ENCODE measurements at places on chromosomes 3 and 15.

- DNase-seq = no peak
- H3K27me3 ChIP-seq = peaks cover 2% of the 10 kb centered on the region
- H3K4me1 ChIP-seq = no peaks in the 10 kb centered on the region
- H3K36me3 ChIP-seq = no peaks in the 10 kb centered on the region
Measured at GRCh38 chr15:75712668-75713337, at the start of gene CSPG4. Gene CSPG4 (minus strand): TSS chr15:75712848. CDS start chr15:75712755, 93 bp downstream.

DNA sequence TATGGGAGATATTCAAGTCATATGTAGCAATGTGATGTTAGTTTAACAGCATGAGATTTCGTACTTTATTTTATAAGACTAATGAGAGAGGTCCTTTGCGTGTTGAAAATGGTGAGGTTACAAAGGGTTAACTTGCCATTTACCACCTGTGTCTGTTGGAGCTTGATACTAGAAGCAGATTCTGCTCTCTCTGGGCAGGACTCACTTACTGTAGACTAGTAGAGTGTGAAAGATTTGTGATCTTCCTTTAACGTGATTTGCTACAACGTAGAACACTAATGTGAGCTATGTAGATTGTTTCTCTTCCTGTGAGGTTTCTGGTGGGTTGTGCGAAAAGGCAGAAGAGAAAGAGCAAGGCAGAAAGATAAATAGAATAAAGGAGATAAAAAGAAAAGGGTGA, 1.1 kb downstream of the TP63 start:
- peaks cover 5% of the 10 kb centered on the region for H3K4me1 ChIP-seq
- no peaks in the 10 kb centered on the region for H3K36me3 ChIP-seq
- no peaks in the 10 kb centered on the region for H3K27me3 ChIP-seq
- H3K4me3 ChIP-seq = no peak overlapping the region

DNA sequence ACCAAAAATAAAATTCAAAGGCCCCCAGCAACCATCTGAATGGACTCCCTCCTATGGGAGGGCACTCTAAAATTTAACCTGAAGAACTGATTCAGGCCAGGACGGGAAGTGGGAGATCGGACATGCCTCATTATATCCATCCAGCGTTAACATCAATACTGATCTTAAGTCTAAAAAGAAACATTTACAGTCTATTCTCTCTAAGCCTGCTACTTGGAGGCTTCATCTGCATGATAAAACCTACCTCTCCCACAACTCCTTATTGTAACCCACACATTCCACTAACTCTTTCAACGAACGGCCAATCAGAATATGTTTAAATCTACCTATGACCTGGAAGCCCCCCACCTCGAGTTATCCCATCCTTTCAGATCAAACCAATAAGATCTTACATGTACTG, 68.4 kb downstream of the HERC1 start:
- H3K27ac ChIP-seq = no peak overlapping the region
- H3K4me1 ChIP-seq = peaks cover 11% of the 10 kb centered on the region
- H3K27me3 ChIP-seq = no peaks in the 10 kb centered on the region
- no peaks in the 10 kb centered on the region for H3K36me3 ChIP-seq

- no peak overlapping the region for H3K27ac ChIP-seq
- DNase-seq = no peak
- H3K27me3 ChIP-seq = no peaks in the 10 kb centered on the region
- no peaks in the 10 kb centered on the region for H3K36me3 ChIP-seq
- no peak overlapping the region for H3K4me3 ChIP-seq
- no peaks in the 10 kb centered on the region for H3K4me1 ChIP-seq
Measured at GRCh38 chr3:142947352-142947751, 16.1 kb downstream of the PAQR9 start.

GRCh38 chr3:178155521-178155920, 380.7 kb upstream of the KCNMB2 start:
- no peak overlapping the region for H3K27ac ChIP-seq
- no peaks in the 10 kb centered on the region for H3K4me1 ChIP-seq
- H3K27me3 ChIP-seq = no peaks in the 10 kb centered on the region
- DNase-seq = no peak

- no peak for DNase-seq
- no peaks in the 10 kb centered on the region for H3K4me1 ChIP-seq
- no peaks in the 10 kb centered on the region for H3K27me3 ChIP-seq
- H3K4me3 ChIP-seq = no peak overlapping the region
Measured at GRCh38 chr3:40581166-40581565, 56.4 kb downstream of the ZNF621 start.

- no peak overlapping the region for H3K27ac ChIP-seq
- no peak overlapping the region for H3K4me3 ChIP-seq
- DNase-seq = no peak
Measured at GRCh38 chr3:192080336-192080735, 619.4 kb downstream of the PYDC2 start.

GRCh38 chr3:99114565-99115291, 213.2 kb upstream of the DCBLD2 start:
- no peak for DNase-seq
- no peak overlapping the region for H3K27ac ChIP-seq

GRCh38 chr15:40925863-40926658, 3.1 kb upstream of the DLL4 start:
- no peaks in the 10 kb centered on the region for H3K27me3 ChIP-seq
- no peak overlapping the region for H3K4me3 ChIP-seq
- no peak overlapping the region for H3K27ac ChIP-seq
- H3K4me1 ChIP-seq = peaks cover 27% of the 10 kb centered on the region
- no peaks in the 10 kb centered on the region for H3K36me3 ChIP-seq

- H3K4me1 ChIP-seq = peaks cover 35% of the 10 kb centered on the region
- no peaks in the 10 kb centered on the region for H3K36me3 ChIP-seq
- H3K27ac ChIP-seq = peak overlapping the region; percentile 87
Measured at GRCh38 chr3:88057630-88058305, 1.0 kb downstream of the CGGBP1 start.

GRCh38 chr3:67493808-67494207, 160.6 kb downstream of the SUCLG2 start:
- no peaks in the 10 kb centered on the region for H3K36me3 ChIP-seq
- no peak for DNase-seq
- H3K27me3 ChIP-seq = no peaks in the 10 kb centered on the region
- H3K4me1 ChIP-seq = no peaks in the 10 kb centered on the region
- no peak overlapping the region for H3K27ac ChIP-seq
- no peak overlapping the region for H3K4me3 ChIP-seq

GRCh38 chr3:134426660-134427181, 52.5 kb upstream of the AMOTL2 start:
- H3K4me1 ChIP-seq = no peaks in the 10 kb centered on the region
- H3K36me3 ChIP-seq = no peaks in the 10 kb centered on the region
- H3K27me3 ChIP-seq = no peaks in the 10 kb centered on the region

DNA sequence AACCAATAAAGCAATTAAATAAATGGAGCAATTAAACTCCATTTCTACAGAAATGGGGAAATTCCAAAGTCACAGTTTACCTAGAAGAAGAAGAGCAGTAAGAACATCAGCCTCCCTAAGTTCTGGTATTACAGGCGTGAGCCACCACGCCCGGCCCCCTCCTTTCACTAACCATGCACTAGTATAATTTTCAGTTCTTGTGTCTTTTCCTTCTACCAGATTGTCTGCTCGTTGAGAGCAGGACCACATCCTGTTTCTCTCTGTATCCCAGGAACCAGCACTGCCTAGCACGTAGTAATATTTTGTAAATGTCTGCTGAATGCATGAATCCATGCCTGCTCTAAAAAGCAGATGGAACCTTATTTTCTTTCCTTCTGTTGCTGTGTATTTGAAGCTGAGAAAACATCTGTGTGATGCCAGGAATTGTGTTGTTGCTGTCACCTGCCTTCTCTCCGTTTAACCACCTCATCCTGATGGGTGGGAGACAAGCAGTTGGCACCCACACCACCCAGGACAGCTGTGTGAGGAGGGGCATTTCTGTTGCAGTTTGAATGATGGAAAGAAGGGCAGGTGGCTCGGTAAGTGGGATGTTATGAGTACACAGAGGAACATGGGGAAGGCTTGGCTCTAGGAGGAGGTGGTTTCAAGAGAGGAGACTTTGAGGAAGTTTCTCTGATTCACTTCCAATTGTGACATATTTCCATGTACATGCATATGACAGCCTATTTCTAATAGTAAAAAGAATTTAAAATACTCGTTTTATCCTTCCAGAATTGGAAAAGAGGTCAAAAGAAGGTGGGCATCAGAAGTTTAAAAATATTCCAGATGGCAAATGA, 30.1 kb downstream of the PXYLP1 start:
- no peak for DNase-seq
- no peak overlapping the region for H3K27ac ChIP-seq
- H3K27me3 ChIP-seq = no peaks in the 10 kb centered on the region
- H3K4me1 ChIP-seq = no peaks in the 10 kb centered on the region
- H3K36me3 ChIP-seq = no peaks in the 10 kb centered on the region
- H3K4me3 ChIP-seq = no peak overlapping the region

DNA sequence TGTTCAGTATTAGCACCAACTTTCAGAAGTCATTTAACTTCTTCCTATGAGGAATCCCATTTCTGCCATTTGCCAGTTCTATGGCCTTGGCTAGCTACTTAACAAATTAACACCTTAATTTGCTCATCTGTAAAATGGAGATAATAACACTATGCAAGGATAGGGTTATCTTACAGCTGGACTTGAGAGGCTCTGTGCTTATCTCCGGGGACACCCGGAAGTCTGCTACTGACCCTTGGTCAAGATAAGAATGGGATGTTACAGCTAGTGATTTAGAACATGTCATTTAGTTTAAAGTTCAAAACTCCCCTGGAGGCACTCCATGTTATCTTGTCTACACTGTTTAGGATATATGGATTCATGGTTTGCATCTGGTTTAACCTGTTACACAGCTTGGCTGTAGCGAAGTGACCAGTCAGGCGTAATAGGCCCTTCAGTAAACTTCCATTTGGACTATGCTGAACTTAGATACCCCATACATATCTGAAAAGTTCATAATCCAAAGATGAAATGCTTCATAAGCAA, 156.0 kb upstream of the CD96 start:
- H3K36me3 ChIP-seq = no peaks in the 10 kb centered on the region
- no peak overlapping the region for H3K4me3 ChIP-seq
- no peaks in the 10 kb centered on the region for H3K27me3 ChIP-seq
- DNase-seq = no peak

DNA sequence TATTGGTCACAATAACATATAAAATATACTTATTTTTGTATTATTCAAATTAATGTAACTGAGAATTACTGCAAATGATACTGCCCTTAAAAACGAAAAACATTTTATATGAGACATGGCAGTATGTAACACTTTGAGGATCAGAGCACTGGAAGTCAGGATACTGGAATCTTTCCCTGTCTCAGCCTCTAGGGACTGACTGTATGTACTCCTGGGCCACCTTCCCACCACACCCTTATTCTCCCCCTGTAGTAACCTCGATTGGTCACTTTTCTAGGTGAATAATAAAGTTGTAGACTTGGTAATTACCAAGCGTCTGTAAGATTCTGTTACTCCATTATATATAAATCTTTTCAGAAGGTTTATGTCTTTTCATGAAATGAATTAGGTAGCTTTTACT, 43.0 kb downstream of the LRRC49 start:
- H3K36me3 ChIP-seq = no peaks in the 10 kb centered on the region
- no peaks in the 10 kb centered on the region for H3K27me3 ChIP-seq
- DNase-seq = no peak
- H3K27ac ChIP-seq = no peak overlapping the region
- no peak overlapping the region for H3K4me3 ChIP-seq

DNA sequence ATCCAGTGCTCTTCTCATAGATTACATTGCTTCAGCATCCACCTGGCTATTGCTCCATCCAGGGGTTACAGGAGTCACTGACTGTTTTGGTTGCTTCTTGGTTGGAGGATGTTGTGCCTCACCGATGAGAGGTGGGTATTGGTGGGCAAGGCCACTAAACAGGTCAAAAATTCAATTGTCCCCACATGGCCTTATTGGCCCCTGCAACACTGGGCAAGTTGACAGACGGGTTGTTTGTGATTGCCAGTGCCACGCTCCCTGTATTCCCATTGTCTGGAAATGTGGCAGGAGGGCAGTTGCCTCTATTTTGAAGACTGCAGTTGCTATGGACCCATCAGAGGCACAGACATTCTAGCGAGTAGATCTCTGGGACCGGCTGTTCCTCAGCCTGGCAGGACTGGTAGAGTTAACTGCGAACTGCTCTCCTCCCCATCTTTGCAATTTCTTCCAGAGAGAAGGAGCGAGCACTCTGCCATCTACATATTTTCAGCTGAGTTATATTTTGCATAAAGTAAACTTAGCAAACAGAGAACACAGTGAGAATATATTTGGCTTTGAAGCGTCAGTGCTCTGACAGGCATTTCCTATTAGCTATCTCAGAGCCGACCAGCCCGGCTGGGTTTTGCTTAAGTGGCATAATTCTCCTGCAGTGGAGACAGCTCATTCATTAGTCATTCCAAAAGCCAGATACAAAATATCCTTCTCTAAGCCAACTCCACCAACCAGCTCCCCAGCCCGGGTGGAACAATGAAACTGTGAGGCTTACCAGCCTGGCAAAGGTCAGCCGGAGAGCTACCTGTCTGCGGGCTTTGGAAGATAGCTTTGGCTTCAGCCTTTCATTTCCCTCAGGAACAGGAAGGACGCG, 26.0 kb upstream of the MAGEF1 start:
- no peak for DNase-seq
- H3K4me1 ChIP-seq = no peaks in the 10 kb centered on the region
- H3K27ac ChIP-seq = no peak overlapping the region
- no peaks in the 10 kb centered on the region for H3K27me3 ChIP-seq
- no peak overlapping the region for H3K4me3 ChIP-seq

DNA sequence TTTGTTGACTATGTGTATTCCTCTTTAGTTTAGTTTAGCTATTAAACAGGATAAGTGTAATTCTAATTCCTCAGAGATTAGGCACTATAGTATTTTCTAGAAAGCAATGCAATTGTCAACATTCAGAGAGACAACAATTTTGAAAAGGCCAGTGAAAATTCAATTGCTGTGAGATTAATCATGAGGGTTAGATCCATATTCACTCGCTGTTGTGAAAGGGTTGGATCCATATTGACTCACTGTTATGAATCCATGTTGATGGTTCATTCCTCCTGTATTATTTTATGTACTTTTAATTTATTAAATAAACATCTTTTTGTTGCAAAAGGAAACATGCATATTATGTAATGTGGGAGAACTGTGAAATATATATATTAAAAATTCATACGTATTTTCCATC, 641 bp downstream of the TRAT1 start:
- H3K27me3 ChIP-seq = no peaks in the 10 kb centered on the region
- no peak overlapping the region for H3K4me3 ChIP-seq
- no peaks in the 10 kb centered on the region for H3K36me3 ChIP-seq
- H3K27ac ChIP-seq = no peak overlapping the region

DNA sequence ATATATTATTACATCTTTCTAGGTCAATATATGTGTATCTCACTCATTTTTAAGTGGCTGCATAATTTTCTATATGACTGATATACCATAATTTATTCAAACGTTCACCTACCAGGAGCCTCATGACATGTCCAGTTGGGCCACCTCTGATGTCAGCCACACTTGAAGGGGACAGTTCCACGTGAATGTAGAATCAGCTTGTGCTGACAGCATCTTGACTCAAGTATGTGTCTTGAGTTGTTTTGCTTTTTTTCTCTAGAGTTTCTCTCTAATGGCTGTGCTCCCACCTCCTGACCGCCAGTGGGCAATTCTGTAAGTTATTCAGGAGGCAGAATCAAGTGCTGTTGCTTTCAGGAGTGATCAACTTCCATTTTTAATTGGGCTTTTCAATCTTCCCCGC, 237.9 kb downstream of the NFKBIZ start:
- DNase-seq = no peak
- no peak overlapping the region for H3K27ac ChIP-seq
- H3K4me3 ChIP-seq = no peak overlapping the region
- H3K27me3 ChIP-seq = no peaks in the 10 kb centered on the region
- H3K4me1 ChIP-seq = no peaks in the 10 kb centered on the region
- H3K36me3 ChIP-seq = no peaks in the 10 kb centered on the region

GRCh38 chr3:86282106-86282787, 708.7 kb downstream of the VGLL3 start:
- H3K27ac ChIP-seq = no peak overlapping the region
- no peaks in the 10 kb centered on the region for H3K4me1 ChIP-seq
- no peaks in the 10 kb centered on the region for H3K36me3 ChIP-seq
- no peaks in the 10 kb centered on the region for H3K27me3 ChIP-seq

Data from pancreas (tissue), 10 donors.